ENCODE measurements at places on chromosomes 2 and 18. TPM values are rescaled to one million over a fixed set of nuclear protein-coding genes. Genes with fewer than 3 reads are reported as not detected.

- 0 out of 2 replicates have a peak, but pooled peaks cover 11% of the 10 kb centered on the region for H3K27me3 ChIP-seq
- no peaks in the 10 kb centered on the region for H3K36me3 ChIP-seq
- no peaks in the 10 kb centered on the region for H3K4me1 ChIP-seq
- DNase-seq: no peak
- no peak overlapping the region for H3K4me3 ChIP-seq
These were observed 479.6 kb downstream of the STK39 start for GRCh38 chr2:167767830-167768229.

- H3K27me3 ChIP-seq: no peaks in the 10 kb centered on the region
- H3K36me3 ChIP-seq: no peaks in the 10 kb centered on the region
- H3K27ac ChIP-seq: no peak overlapping the region
These were observed 70.5 kb upstream of the PPP1CB start for GRCh38 chr2:28681158-28681571.

GRCh38 chr2:85278361-85278760, 49.4 kb downstream of the TGOLN2 start:
- no peaks in the 10 kb centered on the region for H3K27me3 ChIP-seq
- H3K4me3 ChIP-seq: no peak overlapping the region
- no peak for DNase-seq
- H3K27ac ChIP-seq: no peak overlapping the region
- no peaks in the 10 kb centered on the region for H3K36me3 ChIP-seq

- no peak for DNase-seq
- H3K27me3 ChIP-seq: no peaks in the 10 kb centered on the region
- H3K27ac ChIP-seq: no peak overlapping the region
- H3K4me1 ChIP-seq: no peaks in the 10 kb centered on the region
These were observed 145.1 kb downstream of the CDC42EP3 start for GRCh38 chr2:37526323-37526722.

GRCh38 chr2:156436497-156437085, 412 bp downstream of the GPD2 start:
- peak overlapping the region; percentile 97 for H3K27ac ChIP-seq
- H3K4me1 ChIP-seq: peaks cover 35% of the 10 kb centered on the region
- no peaks in the 10 kb centered on the region for H3K27me3 ChIP-seq
- no peak for DNase-seq

- H3K4me3 ChIP-seq: no peak overlapping the region
- no peak for DNase-seq
- H3K27ac ChIP-seq: no peak overlapping the region
- H3K4me1 ChIP-seq: no peaks in the 10 kb centered on the region
- H3K36me3 ChIP-seq: no peaks in the 10 kb centered on the region
These were observed 72.1 kb upstream of the MAP4K4 start for GRCh38 chr2:101625387-101625786.

DNA sequence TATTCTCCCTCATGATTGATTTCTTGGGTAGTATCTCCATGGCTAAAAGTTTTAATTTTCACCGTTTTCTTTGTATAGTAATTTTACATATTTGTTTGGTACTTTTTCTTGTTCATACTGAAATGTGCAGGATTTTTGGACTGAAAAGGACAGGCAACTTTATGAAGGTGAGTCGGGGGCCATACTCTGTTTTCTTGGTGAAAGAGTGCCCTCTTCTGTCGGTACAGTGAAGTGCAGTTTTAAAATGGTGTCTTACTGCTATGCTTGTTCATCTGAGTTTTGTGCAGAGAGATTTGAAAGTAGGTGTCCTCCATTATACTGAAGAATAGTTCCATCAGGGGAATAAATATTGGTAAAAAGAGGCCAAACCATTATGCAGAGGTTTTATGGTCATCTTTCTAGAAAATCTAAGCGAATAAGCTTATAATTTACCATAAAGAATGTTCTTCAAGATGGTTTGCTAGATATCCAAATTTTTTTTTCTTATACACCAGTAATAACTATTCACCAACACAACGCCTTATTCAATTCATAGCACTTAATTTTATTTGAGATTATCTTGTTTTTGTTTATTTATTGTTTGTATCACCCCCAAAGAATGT, 8.7 kb upstream of the SERPINB13 start:
- H3K4me1 ChIP-seq: no peaks in the 10 kb centered on the region
- no peak overlapping the region for H3K27ac ChIP-seq

- no peaks in the 10 kb centered on the region for H3K27me3 ChIP-seq
- no peak overlapping the region for H3K27ac ChIP-seq
- no peak overlapping the region for H3K4me3 ChIP-seq
These were observed 133.7 kb downstream of the COL6A3 start for GRCh38 chr2:237280229-237280628.

DNA sequence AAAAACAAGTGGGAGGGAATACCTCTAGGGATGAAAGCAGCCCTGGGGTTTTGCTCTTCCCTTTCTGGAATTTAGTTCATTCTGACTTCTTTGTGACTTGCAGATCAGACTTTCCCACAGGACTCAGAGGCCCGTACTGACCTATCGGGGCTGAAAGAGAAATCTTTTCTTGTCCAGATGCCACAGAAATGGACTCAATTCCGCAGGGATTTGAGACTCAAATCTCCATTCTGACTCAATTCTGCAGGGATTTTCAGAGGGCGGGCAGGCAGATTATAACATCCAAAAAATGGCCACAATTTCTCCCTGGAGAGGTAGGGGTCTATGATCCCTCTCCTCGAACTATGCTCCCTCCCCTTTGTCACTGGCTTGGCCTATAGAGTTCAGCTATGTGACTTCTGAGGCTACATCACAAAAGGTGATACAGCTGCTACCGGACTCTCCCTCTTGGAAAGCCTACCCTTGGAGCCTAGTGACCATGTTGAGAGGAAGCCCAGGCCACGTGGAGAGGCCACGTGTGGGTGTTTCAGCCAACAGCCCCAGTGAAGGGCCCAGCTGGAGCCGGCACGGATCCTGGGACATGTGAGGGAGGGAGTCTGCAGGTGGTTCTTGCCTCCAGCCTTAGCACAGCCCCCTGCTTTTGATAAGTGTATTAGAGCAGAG, 4.8 kb upstream of the EFHD1 start:
- DNase-seq: no peak
- peaks cover 15% of the 10 kb centered on the region for H3K4me1 ChIP-seq
- H3K4me3 ChIP-seq: no peak overlapping the region
- H3K36me3 ChIP-seq: no peaks in the 10 kb centered on the region
- no peaks in the 10 kb centered on the region for H3K27me3 ChIP-seq
- no peak overlapping the region for H3K27ac ChIP-seq

DNA sequence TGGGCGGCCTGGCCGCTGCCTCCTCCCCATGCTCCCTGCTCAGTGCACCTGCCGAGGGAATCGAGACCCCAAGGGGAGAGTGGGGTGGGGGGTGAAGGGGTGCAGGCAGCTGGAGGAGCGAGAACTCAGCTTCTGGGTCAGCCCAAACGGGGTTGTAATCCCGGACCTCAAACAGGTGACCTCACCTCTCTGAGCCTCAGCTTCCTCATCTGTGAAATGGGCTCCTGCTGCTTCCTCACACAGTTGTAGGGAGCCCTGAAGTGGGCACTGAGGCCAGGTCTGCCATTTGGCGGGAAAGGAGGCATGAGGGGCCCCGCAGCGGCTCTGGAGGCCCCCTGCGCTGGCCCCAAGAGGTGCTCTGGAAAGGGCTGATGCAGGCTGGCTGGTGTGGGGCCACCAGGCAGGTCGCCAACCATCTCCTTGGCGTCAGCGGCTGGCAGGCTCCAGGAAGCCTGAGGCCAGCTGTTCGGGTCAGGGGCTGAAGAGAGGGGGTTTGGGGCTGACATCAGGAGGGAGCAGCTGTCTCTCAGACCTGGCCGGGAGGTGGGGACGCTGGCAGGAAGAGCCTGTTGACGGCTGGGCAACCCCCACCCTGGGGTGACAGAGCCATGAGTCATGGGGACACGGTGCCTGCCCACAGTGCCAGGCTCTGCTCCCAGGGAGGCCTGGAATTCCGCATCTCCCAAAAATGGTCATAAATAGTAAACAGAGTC, 4.9 kb downstream of the KLHL30 start:
- peaks cover 47% of the 10 kb centered on the region for H3K4me1 ChIP-seq
- H3K36me3 ChIP-seq: no peaks in the 10 kb centered on the region
- peak overlapping the region; percentile 28 for H3K4me3 ChIP-seq
- no peaks in the 10 kb centered on the region for H3K27me3 ChIP-seq

- no peak for DNase-seq
- H3K27ac ChIP-seq: no peak overlapping the region
- H3K27me3 ChIP-seq: no peaks in the 10 kb centered on the region
- no peaks in the 10 kb centered on the region for H3K4me1 ChIP-seq
- H3K36me3 ChIP-seq: no peaks in the 10 kb centered on the region
These were observed 32.0 kb downstream of the MGAT4A start for GRCh38 chr2:98698896-98699295.

- no peaks in the 10 kb centered on the region for H3K4me1 ChIP-seq
- no peaks in the 10 kb centered on the region for H3K36me3 ChIP-seq
- no peaks in the 10 kb centered on the region for H3K27me3 ChIP-seq
- no peak for DNase-seq
- H3K4me3 ChIP-seq: no peak overlapping the region
- H3K27ac ChIP-seq: no peak overlapping the region
These were observed 67.7 kb upstream of the GRB14 start for GRCh38 chr2:164688896-164689419.

DNA sequence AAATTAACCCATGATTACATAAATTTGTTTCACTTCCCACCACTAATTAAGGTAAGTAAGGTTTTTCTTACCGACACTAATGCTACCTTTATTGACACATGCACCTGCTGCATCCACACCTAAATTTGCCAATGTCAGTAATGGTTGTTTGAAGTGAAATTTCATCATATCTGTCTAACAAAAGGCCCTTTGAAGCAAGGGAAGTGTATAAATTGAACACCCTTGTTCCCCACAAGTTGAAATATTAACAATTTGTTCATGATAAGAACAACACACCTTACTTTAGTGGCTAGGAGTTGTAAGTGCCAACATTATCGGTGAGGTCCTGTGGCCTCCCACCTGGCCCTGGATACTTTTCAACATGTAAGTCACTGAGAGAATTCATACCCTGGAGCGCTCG, 116.3 kb upstream of the CDCA7 start:
- no peaks in the 10 kb centered on the region for H3K27me3 ChIP-seq
- DNase-seq: no peak
- H3K4me1 ChIP-seq: no peaks in the 10 kb centered on the region
- H3K36me3 ChIP-seq: no peaks in the 10 kb centered on the region

DNA sequence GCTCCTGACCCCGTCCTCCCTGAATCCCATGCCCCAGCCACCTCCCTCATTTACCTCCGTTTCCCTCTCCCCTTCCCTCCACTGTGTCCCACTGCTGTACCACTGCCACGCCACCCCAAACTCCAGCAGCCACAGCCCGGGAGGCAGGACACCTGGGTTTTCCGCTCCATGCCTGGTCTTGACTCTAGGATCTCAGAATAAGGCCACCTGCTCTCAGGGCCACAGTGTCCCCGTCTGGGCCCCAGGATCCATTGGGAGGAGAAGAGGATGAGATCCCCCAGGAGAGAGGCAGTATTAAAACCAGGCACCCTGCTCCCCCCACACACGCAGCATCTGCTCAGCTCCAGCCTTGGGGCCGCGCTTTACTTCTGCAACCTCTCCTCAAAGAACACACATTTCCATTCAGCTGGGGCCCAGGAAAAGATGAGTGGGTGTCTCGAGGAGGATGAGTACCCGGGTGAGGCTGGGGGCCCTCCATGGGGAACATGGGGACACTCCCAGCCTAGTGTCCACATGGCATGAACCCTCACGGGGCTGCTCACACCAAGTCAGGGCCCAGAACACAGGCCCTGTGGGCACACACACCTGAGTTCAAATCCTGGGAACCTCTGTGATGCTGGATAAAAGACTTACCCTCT, 32.8 kb upstream of the TNS1 start:
- no peak overlapping the region for H3K27ac ChIP-seq
- no peak overlapping the region for H3K4me3 ChIP-seq
- peaks cover 35% of the 10 kb centered on the region for H3K27me3 ChIP-seq
- H3K4me1 ChIP-seq: no peaks in the 10 kb centered on the region
- H3K36me3 ChIP-seq: no peaks in the 10 kb centered on the region

DNA sequence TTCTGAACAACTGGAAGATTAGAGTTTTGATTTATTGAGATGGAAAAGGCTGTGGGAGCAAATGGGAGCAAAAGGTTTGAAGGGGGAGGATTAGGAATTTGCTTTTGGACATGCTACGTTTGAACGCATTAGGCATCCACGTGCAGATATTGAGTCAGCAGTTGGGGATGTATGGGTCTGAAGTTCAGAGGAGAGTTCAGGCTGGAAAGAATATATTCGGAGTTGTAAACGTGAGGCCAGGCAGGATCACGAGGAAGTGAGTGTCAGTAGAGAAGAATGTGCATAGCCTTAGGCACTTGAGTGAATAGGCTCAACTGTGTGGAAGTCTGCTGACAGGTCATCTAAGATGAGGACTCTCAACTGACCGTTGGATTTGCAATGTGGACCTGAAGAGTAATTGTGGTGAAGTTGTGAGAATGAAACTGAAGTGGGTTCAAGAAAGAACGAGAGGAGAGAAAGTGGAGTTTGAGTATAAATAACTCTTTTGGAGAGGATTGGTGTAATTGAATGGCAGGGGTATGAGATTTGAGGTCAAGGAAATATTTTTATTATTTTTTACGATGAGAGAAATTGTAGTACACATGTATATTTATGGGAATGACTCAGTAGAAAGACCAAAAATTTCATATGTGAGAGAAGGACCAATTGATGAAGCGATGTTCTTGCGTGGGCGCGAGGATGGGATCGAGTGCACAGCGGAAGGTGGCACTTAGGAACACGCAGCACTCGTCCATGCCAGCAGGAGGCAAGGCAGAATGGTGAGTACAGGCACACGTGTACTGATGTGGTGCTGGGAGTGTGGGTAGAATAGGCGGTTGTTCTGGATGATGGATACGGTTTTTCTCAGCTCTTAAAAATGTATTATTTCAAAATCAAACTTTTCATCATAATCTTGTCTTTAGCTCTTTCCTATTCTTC, 40.5 kb upstream of the POLE4 start:
- H3K4me3 ChIP-seq: no peak overlapping the region
- DNase-seq: no peak
- no peaks in the 10 kb centered on the region for H3K36me3 ChIP-seq
- H3K27ac ChIP-seq: no peak overlapping the region
- no peaks in the 10 kb centered on the region for H3K27me3 ChIP-seq

GRCh38 chr2:84516234-84516986, at the start of gene DNAH6:
Gene DNAH6, plus strand, starts transcription at chr2:84516498. Its CDS starts 1,329 bp downstream, at chr2:84517827.
- H3K4me1 ChIP-seq: 0 out of 2 replicates have a peak, but pooled peaks cover 2% of the 10 kb centered on the region
- no peak within 1 kb of the TSS for H3K27ac ChIP-seq
- no peaks in the 10 kb centered on the region for H3K27me3 ChIP-seq

GRCh38 chr2:188609321-188610049, 317.8 kb downstream of the GULP1 start:
- no peaks in the 10 kb centered on the region for H3K27me3 ChIP-seq
- H3K36me3 ChIP-seq: no peaks in the 10 kb centered on the region
- H3K4me3 ChIP-seq: no peak overlapping the region
- no peak for DNase-seq
- peaks cover 8% of the 10 kb centered on the region for H3K4me1 ChIP-seq

GRCh38 chr2:98643496-98644100, 35.2 kb downstream of the UNC50 start:
- no peaks in the 10 kb centered on the region for H3K4me1 ChIP-seq
- DNase-seq: no peak
- no peaks in the 10 kb centered on the region for H3K27me3 ChIP-seq
- H3K4me3 ChIP-seq: no peak overlapping the region

Gene SKOR2
- total RNA-seq: not detected

Gene VSNL1
- 4.6 TPM for total RNA-seq

Gene UPP2
- total RNA-seq: not detected

Gene CYS1
- 3.7 TPM for total RNA-seq
